ENCODE measurements at places on chromosomes 1 and 21.

- DNase-seq, result no peak
Observed at GRCh38 chr1:53651356-53651755, 87.6 kb downstream of the GLIS1 start.

- DNase-seq, result no peak
Observed at GRCh38 chr1:190497565-190497964, 19.9 kb upstream of the BRINP3 start.

GRCh38 chr1:76939050-76939816 is 72.0 kb downstream of the ST6GALNAC5 start:
- no peak for DNase-seq

DNA sequence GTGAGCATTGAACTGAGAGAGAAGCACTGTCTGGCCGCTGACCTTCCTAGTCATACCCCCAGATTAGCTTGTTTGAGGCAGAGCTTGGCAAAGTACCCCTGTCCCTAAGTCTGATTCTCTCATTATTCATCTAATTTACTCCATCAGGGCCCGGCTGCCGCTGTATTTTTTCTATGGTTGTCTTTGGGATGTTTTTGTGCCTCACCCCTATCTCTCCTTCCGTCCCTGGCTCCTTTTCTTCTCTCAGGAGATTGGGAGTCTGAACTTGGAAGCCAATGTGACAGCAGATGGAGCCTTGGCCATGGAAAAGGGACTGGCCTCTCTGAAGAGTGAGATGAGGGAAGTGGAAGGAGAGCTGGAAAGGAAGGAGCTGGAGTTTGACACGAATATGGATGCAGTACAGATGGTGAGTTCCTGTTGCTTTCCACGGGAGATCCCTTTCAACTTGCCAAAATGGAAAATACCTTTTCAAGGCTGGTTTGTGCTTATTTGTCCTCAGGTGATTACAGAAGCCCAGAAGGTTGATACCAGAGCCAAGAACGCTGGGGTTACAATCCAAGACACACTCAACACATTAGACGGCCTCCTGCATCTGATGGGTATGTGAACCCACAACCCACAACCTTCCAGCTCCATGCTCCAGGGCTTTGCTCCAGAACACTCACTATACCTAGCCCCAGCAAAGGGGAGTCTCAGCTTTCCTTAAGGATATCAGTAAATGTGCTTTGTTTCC is 53.9 kb downstream of the LAMC2 start:
- no peak for DNase-seq

- no peak for DNase-seq
Observed at GRCh38 chr1:91513160-91513559, 12.5 kb downstream of the CDC7 start.

DNA sequence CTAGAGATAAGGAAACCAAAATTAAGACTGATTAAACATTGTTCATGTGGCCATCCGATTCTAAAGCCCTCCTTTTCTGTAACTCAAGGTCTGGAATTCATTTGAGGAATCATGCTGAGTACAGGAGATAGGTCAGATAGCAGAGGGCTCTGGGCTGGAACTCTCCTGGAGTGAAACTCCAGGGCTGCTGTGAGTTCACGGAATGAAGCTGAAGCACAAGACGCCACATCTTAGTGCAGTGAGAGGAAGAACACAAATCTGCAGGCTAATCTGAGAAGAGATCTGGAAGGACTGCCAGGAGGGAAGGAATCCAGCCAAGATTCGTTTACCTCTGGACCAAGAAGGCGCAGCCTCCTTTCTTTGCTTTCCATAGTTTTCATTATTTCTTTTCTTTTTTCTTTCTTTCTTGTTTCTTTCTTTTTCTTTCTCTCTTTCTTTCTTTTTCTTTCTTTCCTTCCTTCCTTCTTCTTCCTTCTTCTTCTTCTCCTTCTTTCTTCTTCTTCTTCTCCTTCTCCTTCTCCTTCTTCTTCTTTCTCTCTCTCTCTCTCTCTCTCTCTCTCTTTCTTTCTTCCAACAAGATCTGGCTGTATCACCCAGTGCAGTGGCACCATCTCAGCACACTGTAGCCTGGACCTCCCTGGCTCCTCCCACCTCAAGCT is 74.8 kb upstream of the ATP1B1 start:
- DNase-seq, result no peak

DNA sequence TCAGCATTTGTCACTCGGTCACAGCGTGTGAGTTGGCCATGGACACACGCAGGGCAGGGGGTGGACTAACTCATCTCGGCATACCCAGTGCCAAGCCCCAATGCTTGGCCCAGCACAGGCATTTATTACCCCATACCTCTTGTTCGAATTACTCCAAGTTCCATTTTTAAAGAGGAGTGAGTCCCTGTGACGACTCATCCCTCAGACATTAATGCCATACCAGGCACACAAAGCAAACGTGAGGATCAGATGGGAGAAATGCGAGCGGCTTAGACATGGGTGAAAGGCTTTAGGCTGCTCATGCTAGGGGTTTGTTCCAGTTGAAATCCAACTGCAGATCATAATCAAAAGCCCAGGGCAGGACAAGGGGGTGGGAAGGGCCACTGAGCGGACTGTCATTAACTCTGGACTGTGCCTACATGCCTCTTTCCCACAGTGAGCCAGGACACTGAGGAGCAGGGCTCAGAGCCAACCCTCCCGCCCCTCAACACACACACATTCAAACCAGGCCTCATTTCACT is 118.5 kb upstream of the NGF start:
- no peak for DNase-seq

DNA sequence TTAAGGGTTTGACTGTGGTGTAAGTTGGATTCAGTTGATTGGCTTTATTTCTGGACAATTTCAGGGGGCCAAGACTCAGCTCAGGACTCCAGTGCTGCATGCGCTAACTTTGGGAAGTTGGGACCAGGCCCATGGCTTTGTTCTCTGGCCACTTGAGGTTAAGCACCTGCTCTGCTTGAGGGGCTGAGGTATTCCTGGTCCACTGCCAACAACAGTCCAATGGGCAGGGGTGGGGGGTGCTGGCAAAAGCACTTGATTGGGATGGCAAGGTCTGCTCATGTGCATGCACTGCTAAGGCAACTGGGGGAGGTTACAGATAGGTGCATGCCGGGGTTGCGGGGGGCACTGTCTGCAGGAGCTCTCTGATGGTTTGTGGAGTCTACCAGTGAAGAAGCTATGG is 52.6 kb upstream of the ASB17 start:
- no peak for DNase-seq

DNA sequence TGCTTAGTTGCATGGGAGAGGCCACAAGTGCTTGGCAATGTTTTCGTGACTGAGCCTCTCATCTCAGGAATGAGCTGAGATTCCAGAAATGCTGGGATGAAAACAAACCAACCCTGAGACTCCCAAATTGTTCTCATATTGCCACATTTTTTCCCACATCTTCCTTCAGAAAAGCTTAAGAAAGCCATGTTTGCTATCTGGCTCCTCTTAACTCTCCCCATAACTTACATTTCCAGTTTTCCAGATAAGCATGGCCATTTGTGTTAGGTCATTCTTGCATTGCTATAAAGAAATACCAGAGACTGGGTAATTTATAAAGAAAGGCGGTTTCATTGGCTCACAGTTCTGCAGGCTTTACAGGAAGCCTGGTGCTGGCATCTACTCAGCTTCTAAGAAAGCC is 17.2 kb downstream of the DSCAM start:
- no peak for DNase-seq

DNA sequence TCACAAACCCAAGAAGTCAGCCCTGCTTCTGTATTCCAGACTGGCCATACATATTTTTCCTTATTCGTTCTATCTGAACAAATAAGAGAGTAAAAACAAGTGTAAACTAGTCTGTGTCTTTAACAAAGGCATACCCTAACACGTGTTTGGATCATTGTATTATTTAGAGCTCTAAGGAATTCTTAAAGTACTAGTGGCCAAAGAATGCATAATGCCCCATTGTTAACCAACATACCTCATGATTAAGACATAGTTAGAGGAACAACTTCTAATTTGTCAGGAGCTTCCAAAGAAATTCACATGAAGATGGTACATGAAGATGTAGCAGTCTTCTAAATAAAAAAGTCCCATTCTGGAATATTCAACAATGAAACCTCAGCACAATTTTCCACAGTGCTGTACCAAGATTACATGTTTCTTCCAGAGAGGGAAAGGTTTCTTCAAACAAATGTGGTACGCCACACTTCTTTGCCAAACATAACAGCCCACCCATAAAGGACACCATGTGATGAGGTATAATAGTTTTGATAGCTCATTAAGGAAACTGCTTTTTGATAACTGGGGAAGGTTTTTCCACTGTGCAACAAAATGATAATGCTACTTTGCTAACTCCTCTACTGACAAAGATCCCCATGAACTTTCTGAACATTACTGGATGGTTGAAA is 5.0 kb downstream of the PALMD start:
- DNase-seq, result no peak

GRCh38 chr1:53431805-53432565 is 27.2 kb upstream of the DMRTB1 start:
- no peak for DNase-seq

GRCh38 chr1:235278233-235278914 is 49.6 kb downstream of the ARID4B start:
- no peak for DNase-seq

- no peak for DNase-seq
Observed at GRCh38 chr1:66929146-66929688, 4.4 kb downstream of the MIER1 start.

DNA sequence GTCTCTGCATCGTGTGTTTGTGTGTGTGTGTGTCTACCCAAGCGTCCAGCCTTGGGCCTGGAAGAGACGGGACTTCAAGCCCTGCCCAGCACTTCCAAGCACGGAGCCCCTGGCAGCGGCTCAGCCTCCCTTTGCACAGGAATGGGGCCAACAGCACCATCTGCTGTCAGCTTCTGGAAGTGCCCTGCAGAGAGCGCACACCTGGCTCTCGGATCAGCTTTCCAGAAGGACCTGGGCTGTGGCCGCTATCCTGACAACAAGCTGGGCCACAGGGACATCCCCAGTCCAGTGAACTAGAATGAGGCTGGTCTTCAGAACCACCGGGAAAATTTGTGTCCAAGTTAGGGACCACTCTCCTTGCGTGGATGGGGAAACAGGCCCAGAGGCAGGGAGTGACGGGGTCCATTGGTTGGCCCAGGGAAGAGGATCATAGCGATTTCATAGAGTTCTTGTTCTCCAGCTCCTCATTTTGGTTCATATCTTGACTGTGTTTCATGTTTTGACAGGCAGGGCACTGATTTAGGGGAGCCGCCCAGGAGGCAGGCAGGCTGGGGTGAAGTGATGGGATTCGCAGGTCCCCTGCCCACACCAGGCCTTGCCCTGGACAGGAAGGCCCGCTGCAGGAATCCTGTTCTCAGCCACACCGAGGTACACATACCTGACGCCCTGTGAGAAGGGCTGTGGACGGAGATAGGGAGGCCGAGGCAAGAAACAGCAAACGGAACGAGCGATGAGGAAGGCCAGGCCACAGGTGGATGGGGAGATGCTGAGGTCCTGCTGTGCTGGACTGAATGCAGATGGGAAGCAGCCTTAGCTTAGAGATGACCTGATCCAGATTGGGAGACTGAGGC is 38.4 kb downstream of the TAS1R2 start:
- peak; percentile 86 for DNase-seq

DNA sequence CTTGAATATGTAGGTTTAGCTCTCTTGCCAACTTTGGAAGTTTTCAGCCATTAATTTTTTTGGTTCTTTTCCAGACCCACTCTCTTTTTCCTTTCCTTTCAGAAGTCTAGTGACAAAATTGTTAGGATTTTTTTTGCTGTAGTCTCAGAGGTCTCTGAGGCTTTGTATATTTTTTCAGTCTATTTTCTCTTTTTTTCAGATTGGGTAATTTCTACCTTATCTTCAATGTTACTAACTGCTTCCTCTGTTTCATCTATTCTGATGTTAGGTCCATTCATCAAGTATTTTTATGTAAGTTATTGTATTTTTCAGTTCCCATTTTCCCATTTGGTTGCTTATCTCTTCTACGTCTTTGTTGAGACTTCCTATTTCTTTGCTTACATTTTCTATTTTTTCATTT is 15.7 kb downstream of the RGS2 start:
- no peak for DNase-seq

- no peak for DNase-seq
Observed at GRCh38 chr21:45892156-45892915, 89.2 kb upstream of the COL6A1 start.

DNA sequence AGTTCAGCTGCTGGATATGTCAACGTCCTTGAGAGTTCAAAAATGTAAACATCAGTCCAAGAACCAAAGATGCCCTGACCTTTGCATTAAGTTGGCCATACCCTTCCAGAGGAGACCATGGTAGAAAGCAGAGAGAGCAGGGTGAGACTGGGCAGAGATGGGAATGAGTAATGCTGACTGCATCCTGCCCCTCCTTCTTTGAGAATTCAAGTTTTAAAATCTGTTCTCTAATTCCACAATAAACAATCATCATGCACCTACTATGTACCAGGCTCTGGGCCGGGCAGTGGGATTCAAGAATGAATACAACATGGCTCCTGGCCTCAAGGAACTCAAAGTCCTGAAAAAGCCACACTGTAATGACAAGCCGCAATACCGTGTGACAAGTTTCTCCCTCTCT is 3.9 kb upstream of the HAO2 start:
- no peak for DNase-seq

GRCh38 chr1:97573553-97573952 is 347.3 kb downstream of the DPYD start:
- DNase-seq, result no peak

DNA sequence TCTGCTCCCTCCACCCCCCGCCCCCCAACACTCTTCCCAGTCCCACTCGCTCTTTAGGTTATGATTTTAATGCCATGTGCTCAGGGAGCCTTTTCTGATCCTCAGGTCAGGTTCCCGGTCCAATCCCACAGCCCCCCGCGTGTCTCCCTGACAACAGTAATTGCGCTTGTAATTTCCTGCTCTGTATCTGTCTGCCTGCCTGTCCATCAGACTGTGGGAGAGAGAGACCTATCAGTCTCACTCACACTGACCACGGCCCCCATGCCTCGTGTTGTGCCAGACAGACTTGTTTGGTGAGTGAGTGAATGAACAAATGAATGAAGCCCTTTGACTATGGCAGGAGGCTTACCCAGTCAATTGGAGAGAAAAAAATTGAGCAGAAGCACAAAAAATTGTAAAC is 50.8 kb upstream of the ECE1 start:
- DNase-seq, result no peak

DNA sequence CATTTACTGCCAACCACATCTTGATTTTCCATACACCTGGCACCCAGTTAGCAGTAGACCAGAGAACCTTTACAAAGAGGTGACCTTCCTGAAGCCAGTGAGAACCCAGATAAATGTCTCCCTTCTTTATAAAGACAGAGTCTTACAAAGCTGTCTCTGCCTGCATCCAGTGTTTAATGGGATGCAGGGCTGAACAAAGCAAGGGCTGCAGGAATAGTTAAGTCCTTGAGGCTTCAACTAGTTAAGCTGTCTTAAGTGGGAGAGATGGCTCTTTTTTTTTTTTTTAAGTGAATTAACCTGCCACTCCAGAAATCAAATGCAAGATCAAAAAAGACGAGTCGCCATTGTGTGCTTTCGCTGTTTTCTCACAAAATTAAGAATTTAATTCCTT is 1.5 kb downstream of the AHCYL1 start:
- no peak for DNase-seq
